ENCODE measurements at places on chromosomes 1 and 21.

- no peak for DNase-seq
Measured at GRCh38 chr1:81873946-81874345, 73.2 kb downstream of the ADGRL2 start.

- DNase-seq = no peak
Measured at GRCh38 chr1:172338295-172338735, 82.2 kb upstream of the C1orf105 start.

- no peak for DNase-seq
Measured at GRCh38 chr21:31075848-31076247, 37.6 kb upstream of the KRTAP19-8 start.

GRCh38 chr1:157033357-157033876 lies 12.1 kb downstream of the ARHGEF11 start:
- DNase-seq = no peak

DNA sequence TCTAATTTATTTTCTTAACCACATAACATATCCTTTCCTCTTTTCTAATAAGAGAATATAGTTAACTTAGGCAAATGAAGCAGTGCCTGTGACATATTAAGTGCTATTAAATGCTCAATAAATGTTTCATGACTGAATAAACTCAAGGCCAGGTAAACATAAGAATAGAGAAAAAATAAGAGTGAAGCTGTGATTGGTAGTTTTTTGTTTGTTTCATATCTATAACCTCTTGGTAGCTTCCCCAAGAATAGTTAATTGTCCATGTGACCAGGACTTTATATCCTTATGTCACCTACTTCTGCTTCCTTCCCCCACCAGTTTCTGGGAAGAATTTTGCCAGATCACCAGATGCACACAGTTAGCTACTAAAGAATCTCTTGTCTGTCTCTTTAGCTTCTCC lies 295.1 kb upstream of the ST6GALNAC5 start:
- DNase-seq = no peak

- DNase-seq = no peak
Measured at GRCh38 chr1:226733304-226733703, 5.8 kb downstream of the ITPKB start.

GRCh38 chr1:87250336-87250735 lies 78.3 kb upstream of the LMO4 start:
- no peak for DNase-seq

GRCh38 chr1:70210820-70211219 lies 5.4 kb upstream of the LRRC40 start:
- no peak for DNase-seq

GRCh38 chr1:180935326-180936109 lies 22.8 kb downstream of the KIAA1614 start:
- no peak for DNase-seq

DNA sequence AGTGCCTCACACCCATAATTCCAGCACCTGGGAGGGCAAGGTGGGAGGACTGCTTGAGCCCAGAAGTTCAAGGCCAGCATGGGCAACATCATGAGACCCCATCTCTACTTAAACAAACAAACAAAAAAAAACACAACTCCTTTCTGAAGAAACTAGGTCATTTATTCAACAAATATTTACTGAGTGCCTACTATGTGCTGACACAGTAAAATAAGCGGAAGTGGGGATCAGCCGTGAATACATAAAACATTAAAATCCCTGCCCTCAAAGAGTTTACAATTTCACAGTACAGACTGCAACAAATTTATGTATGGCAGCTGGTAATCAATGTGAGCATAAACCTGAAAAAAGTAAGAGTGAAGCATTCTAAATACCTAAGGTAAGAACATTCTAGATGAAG lies 65.3 kb downstream of the TUT4 start:
- DNase-seq = no peak

DNA sequence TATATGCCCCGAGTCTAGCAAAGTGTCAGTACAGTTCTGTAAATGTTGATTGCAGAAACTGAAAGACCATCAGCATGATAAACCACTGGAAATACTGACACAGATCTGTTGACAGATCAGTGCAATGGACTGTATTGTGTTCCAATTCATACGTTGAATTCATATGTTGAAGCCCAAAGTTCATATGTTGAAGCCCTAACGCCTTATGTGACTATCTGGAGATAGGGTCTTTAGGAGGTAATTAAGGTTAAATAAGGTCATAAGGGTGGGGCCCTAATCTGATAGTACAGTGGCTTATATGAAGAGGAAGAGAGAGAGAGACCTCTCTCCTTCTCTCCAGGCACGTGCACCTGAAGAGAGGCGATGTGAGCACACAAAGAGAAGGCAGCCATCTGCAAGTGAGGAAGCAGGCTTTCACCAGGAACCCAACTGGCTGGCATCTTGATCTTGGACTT lies 144.7 kb downstream of the MRPL39 start:
- DNase-seq = no peak

DNA sequence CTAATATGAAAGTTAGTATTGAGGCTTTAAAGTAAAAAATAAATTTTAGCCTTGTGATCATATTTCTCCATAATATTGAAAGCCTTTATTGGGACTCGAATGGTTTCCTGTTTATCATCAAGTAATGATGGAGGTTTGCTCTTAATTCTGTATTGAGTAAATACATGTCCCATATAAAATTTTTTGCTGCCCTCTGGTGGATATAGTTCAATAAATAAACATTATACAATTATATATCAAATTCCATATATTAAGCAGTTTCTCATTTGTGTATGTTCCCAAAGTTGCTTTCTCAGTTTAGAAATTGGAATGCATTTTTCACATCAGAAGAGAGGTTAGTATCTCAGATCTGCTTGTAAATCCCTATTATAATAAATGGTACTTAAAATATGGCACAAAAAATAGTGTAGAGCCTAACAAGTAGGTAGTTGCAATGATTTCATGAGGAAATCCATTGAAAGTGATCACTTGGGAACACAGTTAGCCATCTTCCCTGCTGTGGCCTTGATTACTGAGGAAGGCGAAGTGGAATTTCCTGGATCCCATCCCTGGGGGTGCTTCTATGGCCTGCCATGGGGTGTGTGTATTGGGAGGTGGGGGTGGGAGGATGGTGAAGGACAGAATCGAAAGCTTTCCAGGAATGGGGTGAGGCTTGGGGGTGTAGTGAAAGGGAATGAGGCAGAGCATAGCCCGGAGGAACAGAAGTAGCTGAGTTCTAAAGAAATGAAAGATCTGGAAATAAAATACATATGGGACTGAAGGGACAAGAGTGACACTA lies 84.1 kb upstream of the C21orf91 start:
- DNase-seq = no peak

- DNase-seq = no peak
Measured at GRCh38 chr21:37475186-37475868, 108.8 kb downstream of the DYRK1A start.

DNA sequence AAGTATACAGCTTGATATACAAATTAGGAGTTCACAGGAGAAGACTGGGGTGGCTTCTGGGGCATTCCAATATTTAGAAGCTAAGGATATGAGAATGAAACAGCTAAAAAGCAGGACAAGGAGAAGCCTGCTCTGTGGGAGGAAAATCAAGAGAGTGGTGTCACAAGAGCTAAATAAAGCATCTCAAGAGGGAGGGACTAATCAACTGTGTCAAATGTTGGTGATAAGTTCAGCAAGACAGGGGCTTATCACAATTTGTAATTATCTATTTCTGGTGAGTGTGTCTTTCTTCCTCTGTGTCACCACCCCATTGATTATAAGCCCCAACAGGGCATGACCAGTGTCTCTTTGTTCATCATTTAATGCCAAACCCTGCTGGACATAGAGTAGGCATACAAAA lies 295.8 kb upstream of the DUSP10 start:
- no peak for DNase-seq

DNA sequence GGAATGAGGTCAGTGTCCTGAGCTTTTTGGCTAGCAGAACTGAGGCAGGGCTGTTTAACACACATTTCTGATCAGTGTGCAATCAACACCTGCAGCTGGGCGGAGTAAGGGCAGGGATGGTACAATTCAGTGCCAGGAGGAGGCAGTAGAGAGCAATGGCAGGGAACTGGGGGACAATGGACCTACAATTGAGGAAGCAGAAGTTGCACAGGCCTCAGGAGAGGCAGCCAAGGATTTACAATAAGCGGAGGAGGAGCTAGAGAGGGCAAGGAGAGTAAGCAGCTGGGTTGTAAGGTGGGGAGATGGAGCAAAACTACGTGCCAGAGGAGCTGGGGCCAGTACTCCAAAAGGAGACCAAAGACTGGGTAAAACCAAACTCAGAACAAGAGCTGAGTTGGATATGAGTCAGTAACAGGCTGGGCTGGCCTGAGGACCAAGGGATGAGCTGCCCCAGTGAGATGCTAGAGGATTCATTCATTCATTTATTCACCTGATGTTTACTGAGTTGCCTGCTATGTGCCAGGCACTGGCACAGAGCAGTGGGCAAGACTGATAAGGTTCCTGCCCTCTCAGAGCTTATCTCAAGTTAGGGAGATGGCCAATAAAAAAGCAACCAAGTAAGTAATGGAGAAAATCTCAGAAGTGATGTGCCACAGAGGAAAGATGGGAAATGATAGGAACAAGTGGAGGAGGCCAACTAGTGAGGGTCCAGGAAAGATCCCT lies 10.4 kb upstream of the GALE start:
- DNase-seq = no peak

DNA sequence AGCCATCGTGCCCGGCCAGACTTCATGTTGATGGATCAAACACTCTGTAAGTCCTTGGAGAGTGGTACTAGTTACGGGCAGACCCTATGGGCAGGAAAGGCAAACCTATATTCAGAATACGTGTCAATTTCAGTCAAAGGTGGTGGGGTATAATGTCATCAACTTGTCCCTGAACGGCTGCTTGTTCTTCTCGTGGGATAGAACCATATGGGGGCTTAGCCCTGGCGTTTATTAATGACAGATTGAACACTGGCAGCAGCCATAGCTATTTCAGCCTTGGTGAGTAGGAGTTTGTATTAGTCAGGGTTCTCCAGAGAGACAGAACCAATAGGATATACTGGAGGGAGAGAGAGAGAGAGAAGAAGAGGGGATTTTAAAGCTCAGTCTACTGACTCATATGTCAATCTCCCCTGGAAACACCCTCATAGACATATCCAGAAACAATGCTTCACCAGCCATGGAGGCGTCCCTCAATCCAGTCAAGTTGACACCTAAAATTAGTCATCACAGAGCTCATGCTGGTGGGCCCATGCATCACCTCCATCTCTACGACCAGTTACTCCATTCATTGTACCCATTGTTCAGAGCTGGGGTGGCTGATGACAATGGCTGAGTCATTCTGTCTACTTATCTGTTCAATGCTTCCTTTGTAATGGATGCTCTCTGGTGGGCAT lies 16.1 kb upstream of the AQP10 start:
- DNase-seq = no peak

GRCh38 chr1:43711524-43712386 lies 4.4 kb downstream of the ST3GAL3 start:
- DNase-seq = peak; percentile 36

- DNase-seq = no peak
Measured at GRCh38 chr1:145690587-145691558, 16.3 kb downstream of the PDZK1 start.

DNA sequence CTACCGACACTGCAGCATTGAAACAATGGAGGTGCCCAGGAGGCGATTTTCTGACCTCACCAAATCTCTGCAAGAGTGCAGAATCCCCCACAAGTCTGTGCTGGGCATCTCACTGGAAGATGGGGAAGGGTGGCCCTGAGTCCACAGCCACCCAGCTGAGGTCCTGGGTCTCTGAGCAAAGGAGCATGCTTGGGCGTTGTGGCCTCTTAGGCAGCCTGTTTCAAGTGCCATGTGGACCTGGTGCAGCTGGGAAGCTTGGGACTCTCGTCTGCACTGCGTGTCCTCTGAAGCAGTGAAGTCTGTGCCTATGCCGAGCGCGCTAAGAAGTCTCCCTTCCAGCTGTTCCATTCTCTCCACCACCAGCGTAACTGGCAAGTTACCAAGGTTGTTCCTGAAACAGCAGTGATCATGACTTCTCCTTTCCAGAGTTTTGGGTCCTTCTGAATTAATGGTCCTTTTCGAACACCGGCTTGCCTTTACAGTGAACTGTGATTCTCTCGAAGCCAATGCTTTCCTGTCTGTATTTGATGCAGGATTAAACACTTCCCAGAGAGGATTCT lies 5.0 kb upstream of the PLA2G2C start:
- no peak for DNase-seq

DNA sequence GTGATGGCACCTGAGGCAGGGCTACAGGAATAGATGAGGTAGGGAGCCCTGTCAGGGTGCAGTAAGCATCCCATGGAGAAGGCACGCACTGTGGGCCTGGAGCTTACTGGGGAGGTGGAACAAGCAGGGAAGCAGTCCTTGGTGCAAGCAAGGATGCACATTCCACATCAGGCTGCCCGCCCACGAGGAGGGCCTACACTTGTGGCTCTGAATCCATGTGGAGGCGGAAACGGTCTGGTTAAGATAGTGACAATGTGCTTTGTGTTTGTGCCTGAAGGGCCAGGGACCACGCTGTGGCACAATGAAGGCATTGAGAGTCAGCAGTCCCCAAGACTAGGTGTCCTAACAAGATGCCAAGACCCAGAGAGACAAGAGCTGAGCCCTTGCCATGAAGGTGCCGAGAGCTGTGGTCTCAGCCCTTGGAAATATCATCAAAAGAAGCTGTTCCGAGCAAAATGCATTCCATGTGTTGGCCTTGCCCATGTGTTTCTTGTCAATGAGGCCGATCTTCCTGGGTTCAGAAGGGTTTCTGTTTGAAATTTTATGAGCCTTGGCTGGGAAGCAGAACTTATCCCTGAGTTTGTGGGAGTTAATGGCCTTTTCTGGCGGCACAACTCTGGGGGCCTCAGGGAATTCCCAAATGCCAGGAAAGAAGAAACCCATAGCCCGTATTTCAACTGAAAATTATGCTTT lies 111.9 kb downstream of the NGF start:
- DNase-seq = no peak

DNA sequence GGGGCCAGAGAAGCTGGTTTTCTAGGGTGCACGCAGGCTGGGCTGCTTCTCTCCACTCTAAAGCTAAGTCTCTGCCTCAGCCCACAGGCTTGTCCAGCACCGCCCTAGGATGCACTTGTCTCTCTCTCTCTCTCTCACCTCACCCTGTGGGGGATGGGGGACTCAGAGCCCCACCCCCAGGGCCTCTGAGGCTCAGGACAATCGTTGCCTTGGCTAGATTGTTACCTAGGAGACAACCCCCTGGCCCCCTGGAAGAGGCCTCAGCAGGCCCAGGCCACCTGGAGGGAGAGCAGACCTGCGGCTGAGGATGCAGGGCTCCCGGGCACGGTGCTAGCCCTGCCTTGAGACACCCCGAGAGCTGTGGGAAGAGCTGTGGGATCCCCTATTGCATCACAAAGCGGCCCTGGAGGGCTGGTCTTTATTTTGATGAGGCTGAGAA lies at the start of gene ACTRT2:
Gene ACTRT2, plus strand, starts transcription at position 235 of the 439 bp plus-strand sequence. CDS start 220 bp downstream, outside the sequence.
- no peak for DNase-seq

GRCh38 chr1:94974824-94975223 lies 47.9 kb upstream of the CNN3 start:
- peak; percentile 38 for DNase-seq
